Bronchial epithelial cell (primary cell): ENCODE measurements at places on chromosomes 4 and X.

DNA sequence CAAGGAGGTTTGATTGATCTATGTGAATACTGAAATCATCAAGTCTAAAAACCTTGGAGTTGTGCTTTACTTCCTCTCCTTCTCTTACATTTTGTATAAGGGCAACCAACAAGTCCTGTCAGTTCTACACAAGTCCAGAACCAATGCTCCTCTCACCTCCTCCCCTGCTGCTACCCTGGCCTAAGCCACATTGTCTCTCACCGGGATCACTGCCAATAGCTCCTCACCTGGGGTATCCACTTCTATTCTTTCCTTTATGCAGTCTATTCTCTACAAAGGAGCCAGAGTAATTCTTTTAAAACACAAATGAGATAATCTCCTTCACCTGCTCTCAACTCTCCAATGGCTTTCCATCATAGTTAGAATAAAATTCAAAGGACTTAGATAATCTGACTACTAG, 13.3 kb upstream of the ARHGEF6 start:
- no peak for DNase-seq

- no peak for DNase-seq
These were observed 8.8 kb upstream of the GALNT7 start for GRCh38 chr4:173159791-173160190.

DNA sequence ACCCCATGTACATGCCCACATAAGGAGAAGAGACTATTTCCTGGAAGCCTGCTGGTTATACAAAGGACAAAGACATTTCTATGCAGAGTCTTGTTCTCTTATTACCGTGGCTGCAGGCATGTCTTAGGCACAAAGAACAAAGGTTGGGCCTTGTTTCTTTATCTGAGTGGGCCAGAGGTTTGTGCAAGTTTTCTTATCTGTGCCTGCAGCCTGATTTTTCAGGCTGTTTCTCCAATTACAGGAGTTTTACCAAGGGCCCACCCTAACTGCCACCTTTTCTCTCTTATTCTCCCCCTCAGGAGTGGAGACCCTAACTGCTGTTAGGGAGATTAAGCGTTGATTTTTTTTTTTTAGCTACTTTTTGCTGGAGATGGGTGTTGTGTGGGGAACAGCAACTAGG, 3.5 kb downstream of the TENT5D start:
- DNase-seq = no peak

- peak; percentile 90 for DNase-seq
These were observed 3.7 kb downstream of the IL13RA2 start for GRCh38 chrX:115013705-115014104.

- DNase-seq = no peak
These were observed 21.1 kb upstream of the UBA1 start for GRCh38 chrX:47172549-47172948.
